Body of pancreas (tissue), 4 donors: ENCODE measurements at places on chromosomes 6 and 20.

DNA sequence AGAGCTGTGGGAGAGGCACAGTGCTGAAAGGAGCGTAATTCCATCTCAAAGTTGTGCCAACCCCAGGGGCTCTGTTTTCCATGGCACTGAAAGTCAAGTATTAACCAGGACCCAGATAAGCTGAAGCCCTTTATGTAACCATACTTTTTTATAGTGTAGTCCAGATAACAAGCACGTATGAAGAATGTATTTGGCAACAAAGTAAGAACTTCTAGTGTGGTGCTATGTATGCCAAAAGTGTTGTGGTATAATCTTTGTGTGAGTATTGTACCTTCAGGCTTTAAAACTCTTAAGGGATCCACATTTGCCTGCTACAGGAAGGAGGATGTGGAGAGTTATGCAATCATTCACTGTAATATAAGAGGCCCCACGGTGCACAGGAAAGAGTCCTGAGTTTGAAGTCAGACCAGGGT lies 129.4 kb downstream of the IBTK start:
- DNase-seq = no peak

DNA sequence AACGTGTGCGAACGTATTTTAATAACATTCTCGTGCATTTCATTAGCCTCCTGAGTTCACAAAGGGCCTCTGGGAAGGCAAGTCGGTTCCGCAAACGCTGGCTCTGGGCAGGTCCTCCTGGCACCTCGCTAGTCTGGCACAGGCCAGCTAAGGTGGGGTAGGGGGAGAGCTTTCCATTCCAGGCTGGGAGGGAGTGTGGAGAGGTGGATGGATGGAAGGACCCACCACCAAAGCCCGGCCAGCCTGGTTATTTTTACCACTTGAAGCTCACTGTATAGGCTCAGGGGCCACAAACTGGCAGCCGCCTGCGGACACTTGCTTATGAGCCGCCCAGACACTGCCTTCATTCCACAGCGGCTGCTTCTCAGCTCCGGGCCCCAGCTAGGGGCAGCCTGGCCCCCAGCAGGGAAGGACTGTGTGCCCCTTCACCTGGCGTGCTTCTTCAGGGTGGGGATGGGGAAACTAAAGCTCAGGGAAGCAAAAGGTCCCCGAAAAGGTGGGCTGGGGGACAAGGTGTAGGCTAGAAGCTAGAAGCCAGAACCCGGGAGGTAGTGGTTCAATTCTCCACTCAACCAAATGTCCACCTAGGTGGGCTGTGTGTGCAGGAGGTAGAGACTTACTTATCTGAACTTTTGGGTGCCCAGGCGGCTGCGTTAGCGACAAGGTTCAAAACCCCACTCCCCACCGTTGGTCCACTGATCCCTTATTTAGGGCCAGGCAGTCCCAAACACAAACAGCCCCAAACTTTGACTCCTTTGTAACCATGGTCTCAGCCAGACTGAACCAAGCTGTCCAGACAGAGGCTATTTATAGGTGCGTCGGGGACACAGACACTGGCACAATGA lies 1.7 kb downstream of the PMEPA1 start:
- peak; percentile 30 for DNase-seq

- no peak for DNase-seq
Observed at GRCh38 chr20:3101737-3102574, 17.4 kb upstream of the AVP start.

DNA sequence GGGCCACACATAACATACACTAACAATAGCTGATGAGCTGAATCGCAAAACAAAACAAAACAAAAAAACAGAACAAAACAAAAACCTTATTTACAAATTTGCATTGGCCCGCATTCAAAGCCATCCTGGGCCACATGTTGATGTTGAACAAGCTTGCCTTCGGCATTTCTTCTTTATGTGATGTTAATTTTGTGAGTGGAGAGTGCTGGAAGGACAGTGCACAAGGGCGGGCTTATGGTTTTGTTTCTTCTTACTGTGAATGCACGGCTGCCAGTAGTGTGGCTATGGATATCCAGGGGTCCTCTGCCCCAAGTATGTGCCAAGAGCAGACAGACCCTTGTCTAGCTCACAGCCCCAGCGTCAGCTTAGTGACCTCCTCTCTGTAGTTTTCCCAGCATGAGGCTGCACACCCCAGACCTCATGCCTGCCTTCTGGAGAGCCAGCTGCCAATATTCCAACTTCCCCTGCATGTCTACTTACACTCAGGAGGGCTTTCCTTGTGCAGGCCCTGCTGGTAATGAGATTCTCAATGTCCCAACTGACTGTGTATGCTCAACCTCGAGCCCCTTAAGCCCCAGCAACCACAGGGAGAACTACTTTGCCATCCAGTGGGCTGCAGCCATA lies 24.9 kb downstream of the ZNF292 start:
- no peak for DNase-seq

DNA sequence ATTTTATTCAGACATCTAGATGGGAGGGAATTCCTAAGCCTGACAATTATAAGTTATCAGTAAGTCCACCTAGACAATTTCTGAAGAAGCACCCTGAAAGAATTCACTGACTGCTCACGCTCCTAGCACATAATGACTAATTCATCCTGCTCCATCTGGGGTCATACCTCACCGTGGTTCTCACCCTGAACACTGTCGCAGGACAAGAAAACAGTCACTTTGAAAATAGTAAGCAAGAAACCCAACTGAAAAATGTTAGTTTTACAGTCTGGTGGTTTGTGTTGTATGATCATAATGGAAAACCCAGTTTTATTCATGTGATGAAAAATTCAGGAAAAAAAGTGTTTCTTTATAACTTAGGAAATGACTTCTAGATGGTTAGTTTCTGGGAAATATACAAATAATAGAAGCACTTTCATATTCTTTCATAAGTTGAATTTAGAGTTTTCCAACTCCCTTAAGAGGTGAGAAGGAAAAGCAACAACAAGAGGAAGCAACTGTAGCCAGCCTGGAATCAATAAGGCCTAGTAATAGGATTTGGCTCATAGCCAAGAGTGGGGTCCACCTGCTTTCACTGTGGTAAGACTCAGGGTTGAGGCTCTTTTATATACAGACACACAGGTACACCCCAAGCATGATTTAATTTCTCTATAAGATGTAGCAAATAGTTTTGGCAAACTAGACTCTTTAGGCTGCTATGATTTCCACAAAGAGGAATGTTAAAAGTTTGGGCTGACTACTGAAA lies 94.1 kb downstream of the HIVEP2 start:
- DNase-seq = no peak

GRCh38 chr6:110340392-110340965 lies 17.7 kb downstream of the METTL24 start:
- DNase-seq = no peak

GRCh38 chr6:146123616-146124015 lies 94.8 kb downstream of the GRM1 start:
- DNase-seq = no peak

GRCh38 chr6:22095836-22096235 lies 201.0 kb downstream of the PRL start:
- no peak for DNase-seq

DNA sequence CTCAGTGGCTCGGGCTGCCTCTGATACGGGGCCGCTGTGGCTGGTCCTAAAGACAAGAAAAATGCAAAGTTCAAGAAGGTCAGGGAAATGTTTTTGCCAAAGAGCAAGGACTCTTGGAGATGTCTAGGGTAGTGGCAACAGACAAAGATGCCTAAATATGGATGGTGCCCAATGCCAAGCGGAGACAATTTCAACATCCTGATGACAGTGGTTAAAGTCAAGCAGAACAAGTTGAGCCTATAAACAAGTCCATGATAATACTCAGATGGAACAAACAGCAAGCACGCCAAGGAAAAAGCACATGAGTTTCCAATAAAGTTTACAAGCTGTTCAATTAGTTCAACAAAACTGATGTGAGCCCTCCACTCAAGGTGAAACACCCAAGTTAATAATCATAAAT lies 51.1 kb downstream of the SLC22A1 start:
- DNase-seq = no peak

DNA sequence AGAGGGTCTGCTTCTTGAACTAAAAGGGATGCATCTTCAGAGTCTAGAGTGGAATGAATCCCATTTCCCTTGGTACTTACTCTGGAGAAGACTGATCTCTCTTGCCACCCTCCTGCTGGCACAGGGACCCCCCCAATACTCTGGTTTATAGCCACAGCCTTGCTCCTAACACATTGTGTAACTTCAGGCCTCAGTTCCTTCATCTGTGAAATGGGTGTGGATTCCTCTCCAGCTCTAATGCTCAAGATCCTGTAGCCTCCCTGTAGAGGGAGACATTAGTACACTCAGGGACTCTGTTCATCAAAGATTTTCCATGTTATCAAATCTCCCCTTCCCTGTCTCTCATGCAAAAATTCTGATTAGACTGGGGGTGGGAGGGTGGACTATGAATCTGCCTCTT lies 315.7 kb upstream of the MOCS1 start:
- no peak for DNase-seq

DNA sequence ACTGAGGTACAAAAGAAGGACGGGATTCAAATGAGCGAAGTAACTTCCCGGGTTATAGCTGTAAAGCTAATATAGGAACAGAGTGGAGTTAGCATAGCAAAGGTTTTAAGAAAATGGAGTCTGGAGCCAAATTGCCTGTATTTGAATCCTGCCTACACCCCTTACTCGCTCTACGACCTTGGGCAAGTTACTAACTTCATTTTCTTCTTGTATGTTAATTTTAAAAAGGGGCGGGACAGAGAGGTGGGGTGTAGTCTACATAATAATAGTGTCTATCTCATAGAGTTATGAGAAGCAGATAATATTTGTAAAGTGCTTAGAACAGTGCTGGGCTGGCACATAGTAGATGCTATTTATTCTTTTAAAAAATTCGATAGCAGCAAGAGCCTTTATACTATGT lies 705 bp downstream of the ZSCAN23 start:
- DNase-seq = no peak

- no peak for DNase-seq
Observed at GRCh38 chr6:129661536-129662405, 48.2 kb downstream of the ARHGAP18 start.

DNA sequence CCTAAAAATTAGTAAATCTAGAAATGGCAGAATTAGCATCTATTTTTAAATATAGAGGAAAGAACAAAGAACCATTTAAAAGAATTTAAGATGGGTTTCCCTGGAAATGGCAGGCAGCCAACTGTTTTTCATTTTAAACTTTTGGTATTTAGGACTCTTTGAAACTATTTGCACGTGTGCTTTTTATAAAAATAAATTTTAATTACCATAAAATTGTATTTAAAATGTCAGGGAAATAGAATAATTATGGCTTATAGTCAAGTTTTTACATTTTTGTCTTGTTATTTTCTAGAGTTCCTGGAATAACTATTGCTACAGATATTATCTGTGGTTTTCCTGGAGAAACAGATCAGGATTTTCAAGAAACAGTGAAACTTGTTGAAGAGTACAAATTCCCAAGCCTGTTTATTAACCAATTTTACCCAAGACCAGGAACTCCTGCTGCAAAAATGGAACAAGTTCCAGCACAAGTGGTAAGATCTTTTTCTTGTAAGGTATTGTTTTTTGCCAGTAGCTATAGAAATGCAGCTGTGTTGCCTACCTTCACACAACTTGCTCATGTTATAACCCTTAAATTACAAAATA lies 528.7 kb upstream of the SOX4 start:
- DNase-seq = no peak

- DNase-seq = no peak
Observed at GRCh38 chr20:47111576-47111975, 216.9 kb downstream of the EYA2 start.

DNA sequence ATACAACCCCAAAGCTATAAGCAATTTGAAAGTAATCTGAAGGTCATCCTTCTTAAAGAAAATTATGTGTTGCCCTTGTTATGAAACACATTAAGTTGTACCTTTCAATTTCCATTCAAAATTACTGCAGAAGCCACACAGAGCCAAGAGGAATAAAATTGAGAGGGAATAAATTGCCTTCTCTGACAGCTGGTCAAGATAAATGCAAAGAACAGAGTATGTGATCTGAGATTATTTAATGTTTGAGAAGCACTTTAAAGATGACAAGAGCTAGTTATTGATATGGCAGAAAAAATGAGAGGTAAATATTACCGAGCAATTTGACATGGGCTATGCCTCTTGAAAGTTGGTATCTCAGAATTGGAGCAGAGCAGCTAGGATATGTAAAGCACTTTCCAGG lies 61.6 kb downstream of the TRDN start:
- no peak for DNase-seq

DNA sequence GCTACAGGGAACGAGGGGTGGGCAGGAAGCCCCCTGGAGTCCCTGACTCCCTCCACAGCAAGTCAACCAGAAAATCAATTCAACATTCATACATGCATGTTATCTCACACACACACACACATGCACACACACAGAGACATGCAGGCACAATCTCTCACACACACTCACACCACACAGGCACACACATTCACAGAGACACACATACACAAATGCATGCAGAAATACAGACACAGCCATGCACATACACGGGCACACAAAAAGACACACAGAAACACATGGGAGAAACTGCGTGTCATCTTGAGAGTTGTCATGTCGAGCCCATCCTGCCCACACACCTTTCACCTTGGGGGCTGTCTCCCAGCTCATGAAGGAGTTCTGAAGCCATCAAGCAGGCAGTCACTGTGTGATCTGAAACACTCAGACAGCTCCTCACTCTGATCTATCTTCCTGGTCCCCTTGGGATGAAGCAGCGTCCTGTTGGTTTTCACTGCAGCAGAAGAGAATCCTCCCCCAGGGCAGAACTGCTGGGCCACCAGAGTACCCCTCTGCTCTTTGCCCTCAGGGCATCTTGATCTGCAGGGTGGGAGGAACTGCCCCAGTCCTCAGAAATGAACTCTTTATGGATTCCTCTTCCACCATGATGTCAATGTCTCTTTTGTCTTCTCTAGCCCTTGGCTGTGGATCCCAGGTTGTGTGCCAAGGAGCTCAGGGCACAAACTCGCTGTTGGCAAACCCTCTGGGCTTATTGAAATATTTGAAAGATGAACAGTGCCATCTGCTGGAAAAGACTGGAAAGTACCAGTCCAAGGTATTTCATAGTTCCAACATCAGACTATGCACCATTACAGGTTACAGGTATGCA lies 8.8 kb downstream of the RAET1L start:
- peak; percentile 83 for DNase-seq

DNA sequence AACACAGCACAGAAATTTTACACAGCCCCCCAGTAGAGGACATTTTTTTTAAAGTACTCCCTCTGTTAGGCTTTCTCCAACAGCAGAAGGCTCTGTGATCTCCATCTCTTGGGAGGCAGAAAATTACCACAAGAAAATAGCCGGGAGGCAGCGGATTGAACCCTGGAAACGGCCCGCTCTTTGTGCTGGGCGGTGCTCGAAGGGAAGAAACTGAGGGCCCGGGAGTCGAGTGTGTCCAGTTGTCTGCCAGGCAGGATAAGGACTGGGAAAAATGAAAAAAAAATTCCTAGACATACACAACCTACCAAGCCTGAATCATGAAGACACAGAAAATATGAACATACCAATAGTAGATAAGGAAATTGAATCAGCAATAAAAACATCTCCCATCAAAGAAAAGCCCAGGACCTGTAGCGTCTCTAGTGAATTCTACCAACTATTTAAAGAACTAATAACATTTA lies 31.5 kb downstream of the POM121L2 start:
- DNase-seq = no peak
